ENCODE measurements at places on chromosomes 7 and 10.

GRCh38 chr10:5544216-5544805 is 19.6 kb downstream of the CALML3 start:
- no peak for DNase-seq

- no peak for DNase-seq
Observed at GRCh38 chr10:17066807-17067206, 62.8 kb downstream of the CUBN start.

- no peak for DNase-seq
Observed at GRCh38 chr7:154610903-154611302, 392.0 kb downstream of the PAXIP1 start.

GRCh38 chr10:60942788-60943315 is 1.1 kb downstream of the RHOBTB1 start:
- no peak for DNase-seq

DNA sequence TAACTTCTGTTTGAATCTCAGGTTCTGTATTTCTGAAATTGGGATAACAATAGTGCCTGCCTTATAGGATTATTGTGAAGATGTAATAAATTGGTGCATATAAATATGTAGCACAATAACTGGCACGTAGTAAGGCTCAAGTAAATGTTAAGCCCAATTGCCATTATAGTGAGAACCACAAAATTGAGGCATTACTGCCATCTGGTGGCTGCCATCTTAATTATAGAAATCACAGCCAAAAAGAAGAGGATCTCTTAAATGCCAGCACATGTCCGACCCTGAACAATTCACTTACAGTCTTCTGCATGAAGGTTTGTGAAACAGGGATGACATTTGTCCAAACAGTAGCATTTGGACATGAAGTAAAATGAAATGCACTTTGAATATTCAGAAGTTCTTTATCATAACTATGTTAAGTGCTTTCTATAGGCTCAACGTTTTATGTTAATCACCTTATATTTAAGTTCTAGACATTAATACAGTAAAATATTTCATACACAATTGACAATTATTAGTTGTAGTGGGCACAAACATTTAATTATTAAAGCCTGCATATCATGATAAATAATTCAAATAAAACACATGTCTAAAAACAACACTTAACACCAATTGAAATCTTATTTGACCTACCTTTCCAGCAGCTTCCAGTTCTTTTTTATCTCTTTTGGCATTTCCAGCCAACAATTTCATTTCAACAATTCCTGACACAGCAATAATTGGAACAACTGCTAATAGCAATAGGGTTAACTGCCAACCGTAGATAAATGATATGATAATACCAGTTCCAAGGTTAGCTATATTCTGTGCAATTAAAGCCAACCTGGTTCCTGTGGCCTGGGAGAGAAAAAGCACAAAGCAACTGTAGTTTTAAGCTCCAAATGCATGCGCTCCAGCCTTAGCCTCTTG is 58.5 kb downstream of the ABCB4 start:
- peak; percentile 29 for DNase-seq

DNA sequence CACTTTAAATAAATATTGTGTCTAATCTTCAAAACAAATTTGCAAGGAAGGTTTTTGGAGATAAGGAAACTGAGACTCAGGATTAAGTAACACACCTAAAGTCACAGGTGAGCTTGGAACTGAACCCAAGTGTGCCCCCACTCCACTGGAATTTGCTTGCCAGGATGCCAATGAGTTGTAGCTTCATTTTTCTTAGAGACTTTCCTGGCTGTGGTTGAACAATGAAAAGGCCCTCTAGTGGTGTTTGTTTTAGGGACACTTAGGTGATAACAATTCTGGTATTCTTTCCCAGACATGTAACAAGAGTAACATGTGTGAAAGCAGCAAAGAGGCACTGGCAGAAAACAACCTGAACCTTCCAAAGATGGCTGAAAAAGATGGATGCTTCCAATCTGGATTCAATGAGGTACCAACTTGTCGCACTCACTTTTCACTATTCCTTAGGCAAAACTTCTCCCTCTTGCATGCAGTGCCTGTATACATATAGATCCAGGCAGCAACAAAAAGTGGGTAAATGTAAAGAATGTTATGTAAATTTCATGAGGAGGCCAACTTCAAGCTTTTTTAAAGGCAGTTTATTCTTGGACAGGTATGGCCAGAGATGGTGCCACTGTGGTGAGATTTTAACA is 1.5 kb downstream of the IL6 start:
- no peak for DNase-seq

GRCh38 chr7:123612024-123612423 is 10.4 kb downstream of the ASB15 start:
- DNase-seq: no peak

GRCh38 chr10:79046741-79047583 is 21.8 kb upstream of the ZMIZ1 start:
- DNase-seq: no peak

DNA sequence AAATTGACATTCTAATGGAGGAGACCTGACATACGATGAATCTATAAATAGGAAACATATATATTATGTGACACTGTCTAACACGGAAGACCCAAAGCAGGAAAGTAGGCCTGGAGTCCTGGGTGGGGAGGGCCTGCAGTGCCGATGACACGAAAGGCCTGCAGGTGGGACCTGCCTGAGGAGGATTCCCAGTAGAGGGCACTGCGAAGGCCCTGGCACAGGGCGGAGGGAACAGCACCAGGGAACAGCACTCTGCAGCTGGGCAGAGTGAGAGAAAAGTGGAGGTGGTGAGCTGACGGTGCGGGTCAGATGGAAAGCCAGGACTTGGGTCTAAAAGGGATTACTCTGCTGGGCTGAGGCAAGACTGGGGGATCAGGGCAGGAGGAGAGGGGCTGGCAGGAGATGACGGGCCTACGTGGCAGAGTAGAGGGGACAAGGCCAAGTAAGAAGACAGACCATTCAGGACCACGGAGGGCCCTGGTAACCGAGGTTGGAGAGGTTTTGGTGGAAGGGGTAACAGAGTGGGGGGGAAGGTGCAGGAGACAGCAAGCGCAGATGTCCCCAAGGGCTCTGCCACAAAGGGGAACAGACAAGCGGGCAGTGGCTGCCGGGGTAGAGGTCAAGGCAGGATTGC is 8.1 kb downstream of the ZNF746 start:
- DNase-seq: no peak

DNA sequence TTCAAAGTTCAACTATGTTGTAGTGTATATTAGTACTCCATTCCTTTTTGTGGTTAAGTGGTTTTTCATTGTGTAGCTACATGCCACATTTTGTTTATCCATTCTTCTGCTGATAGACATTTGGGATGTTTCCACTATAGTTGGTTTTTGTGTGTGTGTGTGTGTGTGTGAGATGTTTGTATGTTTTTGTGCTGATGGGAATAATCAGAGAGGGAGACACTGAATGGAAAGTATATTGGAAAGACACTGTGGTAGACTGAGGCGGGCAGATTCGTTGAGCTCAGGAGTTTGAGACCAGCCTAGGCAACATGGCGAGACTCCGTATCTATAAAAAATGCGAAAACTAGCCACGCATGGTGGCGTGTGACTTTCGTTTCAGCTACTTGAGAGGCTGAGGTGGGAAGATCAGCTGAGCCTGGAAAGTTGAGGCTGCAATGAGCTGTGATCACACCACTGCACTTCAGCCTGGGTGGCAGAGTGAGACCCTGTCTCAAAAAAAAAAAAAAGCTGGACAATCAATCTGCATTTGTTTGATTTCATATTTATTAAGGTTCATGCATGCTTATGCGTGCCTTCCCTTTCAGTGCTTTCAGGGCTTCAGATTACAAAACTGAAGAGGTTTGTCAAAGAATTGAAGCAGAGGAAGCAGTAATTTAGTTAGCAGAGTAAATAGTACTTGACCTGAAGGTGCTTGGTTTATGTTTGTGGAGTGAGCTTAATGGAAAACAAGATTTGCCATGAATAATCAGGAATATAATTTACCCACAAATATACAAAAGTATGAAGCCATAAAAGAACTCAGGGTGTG is 14.7 kb downstream of the SEC24C start:
- DNase-seq: no peak

DNA sequence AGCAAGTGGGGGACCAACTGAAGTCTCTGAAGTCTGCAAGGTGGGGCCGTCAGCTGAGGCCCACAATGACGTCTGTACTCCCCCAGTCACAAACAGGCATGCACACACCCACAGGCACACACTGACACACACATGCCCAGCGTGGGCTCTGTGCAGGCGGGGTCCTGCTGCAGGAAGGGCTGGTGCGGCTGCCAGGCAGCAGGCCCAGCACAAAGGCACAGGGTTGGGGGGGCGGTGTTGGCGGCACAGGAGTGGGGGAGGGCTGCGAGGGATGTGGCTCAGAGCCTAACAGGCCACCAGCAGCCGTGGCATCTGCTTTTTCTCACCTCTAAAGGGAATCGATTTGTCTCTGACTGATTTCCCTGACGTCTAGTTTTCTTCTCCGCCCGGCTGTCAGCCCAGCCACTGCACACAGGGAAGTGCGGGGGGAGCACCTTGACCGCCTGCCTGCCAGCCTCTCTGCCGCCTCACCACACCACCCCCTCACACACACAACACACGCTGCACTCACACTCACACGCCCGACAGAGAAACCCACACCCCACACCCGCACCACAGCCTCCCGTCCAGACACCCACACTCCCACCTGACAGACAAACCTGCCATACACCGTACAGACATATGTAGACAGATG is 43.5 kb upstream of the ZMIZ1 start:
- no peak for DNase-seq

DNA sequence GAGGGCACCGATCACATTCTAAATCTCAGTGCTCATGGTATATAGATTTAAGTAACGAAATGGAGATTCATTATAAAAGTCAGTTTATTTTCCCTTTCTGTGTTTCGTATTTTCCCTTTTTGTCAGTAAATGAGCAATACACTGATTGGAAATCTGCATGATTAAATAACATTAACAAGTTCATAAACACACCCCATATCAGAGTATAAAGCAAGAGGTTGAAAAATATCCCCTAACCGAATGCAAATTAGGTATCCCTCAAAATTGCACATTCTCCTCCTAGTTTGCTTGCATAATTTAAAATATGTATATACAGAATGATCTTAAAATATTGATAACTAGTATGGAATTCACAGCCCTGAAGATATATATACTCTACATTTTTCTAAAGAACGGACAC is 64.6 kb downstream of the SLC37A3 start:
- no peak for DNase-seq

DNA sequence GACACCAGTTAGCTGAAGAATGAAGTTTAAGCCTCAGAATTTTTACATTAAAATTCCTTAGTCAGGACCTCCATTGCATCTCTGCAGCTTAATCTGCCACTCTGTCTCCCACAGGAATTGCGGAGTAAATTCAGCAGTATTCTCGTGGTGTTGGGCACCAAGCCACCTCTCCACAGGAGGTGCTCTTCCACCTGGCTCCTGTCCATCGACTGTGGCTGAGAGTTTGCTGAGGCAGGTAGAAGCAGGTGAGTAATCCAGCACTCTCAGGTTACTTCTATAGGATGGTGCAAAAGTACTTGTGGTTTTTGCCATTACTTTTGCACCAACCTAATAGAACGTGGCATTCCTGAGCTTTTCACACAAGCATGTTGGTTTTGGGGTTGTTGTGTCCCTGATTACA is 134.1 kb downstream of the GFRA1 start:
- no peak for DNase-seq

GRCh38 chr10:62084451-62084850 is 183.0 kb downstream of the ARID5B start:
- no peak for DNase-seq

DNA sequence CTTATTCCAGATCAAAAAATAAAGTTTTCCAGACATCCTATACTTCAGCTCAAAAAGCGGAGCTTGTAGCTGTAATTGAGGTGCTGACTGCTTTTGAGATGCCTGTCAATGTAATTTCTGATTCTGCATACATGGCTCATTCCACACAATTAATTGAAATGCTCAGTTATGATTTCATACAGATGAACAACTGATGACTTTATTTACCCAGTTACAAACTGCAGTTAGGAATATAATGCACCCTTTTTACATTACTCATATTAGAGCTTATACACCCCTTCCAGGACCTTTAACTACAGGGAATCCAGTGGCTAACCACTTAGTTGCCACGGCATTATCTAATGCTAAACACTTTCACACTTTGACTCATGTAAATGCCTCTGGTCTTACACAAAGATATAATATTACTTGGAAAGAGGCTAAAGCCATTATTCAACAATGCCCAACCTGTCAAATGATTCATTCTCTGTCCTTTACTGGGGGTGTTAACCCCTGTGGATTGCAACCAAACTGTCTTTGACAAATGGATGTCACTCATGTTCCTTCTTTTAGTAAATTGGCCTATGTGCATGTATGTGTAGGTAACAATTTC is 147.3 kb downstream of the ZNF33B start:
- DNase-seq: no peak

- no peak for DNase-seq
Observed at GRCh38 chr10:46091080-46091827, 45.2 kb upstream of the MSMB start.

DNA sequence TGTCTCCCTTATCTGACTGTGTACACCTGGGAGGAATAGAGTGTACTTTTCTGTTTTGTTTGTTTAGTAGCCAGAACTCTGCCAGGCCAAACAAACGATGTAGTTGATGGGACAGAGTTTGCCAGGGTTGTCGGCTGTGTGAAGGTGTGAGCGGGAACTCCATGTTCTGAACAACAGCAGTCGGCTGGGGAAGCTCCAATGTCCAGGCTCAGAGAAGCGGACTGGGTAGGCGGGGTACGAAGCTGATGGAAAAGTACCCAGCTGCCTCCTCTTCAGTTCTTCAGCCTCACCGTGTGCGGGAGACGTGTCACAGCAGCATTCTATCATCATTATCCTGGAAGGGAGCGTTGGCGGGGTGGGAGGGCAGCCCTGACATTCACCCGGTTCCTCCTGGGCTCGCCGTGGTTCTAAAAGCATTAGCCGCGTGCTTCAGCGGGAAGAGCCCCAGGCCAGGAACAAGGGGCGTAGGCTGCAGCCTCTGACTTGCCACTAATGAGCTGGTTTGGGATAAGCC is 52.9 kb downstream of the PFKFB3 start:
- DNase-seq: no peak

DNA sequence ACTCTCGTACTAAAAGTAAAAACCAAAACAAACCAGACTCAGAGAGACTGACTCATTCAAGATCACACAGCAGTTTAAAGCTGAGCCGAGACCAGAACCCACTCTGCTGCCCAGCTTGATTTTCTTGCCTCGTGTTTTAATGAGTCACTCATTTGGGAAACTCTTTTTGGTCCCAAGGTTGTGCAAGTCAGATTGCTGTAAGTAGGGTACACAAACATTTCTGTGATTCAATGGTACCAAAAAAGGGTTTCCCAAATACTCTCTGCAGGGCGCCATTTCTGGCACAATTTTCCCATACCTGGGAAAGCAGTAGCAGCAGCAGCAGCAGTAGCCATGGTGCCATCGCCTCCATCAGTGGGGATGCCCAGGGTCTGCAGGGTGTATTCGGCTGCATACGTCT is 69.9 kb downstream of the ASAH2B start:
- no peak for DNase-seq

- DNase-seq: no peak
Observed at GRCh38 chr10:86965986-86966654, 2.2 kb upstream of the ADIRF start.

- no peak for DNase-seq
Observed at GRCh38 chr10:131726967-131727366, 173.8 kb upstream of the PPP2R2D start.

GRCh38 chr7:22718200-22718711 is 8.7 kb upstream of the IL6 start:
- no peak for DNase-seq

GRCh38 chr7:113331155-113331898 is 213.0 kb upstream of the SMIM30 start:
- DNase-seq: peak; percentile 5

All from iPS DF 6.9 (cell line).